ENCODE measurements at places on chromosomes 2 and 18.

GRCh38 chr2:82428251-82428650 is 2030.8 kb downstream of the SUCLG1 start:
- DNase-seq = no peak

DNA sequence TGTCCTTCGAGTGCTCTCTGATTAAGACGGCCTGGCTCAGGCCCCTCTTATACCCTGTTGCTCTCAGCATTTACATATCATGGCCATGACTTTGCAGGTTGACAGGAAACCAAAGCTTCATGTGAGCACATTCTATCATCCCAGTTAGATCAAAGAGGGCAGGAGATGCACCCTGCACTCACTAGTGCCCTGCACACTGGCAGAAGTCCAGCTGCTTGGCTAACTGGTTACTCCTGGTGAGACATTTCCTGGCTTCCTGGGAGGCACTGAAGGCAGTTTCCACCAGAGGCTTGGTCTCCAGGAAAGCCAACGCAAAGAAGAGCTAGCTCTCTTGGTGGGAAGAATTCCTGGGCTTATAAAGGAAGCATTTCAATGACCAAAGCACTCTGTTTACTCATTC is 66.3 kb downstream of the LIPG start:
- DNase-seq = no peak

GRCh38 chr2:175560521-175561169 is 379.1 kb upstream of the ATP5MC3 start:
- no peak for DNase-seq

- DNase-seq = no peak
Measured at GRCh38 chr2:2827046-2827636, 496.1 kb upstream of the MYT1L start.

DNA sequence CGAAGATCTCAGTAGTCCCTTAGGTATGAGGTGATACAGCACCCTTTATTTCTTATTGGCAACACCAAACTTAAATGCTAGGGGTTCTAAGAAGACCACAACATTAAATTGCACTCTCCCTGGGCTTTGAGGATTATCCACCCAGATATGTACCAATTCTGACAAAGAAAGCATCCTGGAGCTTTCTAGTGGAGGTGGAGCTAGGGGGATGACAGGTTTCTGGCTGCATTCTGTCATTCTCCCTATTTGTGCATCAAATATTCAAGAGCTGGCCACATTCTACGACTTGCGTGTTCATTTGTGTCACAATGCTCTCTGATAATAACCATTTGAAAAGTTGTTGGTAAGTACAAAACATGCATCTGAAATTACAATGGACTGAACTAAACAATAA is 111.1 kb downstream of the CDH2 start:
- no peak for DNase-seq

DNA sequence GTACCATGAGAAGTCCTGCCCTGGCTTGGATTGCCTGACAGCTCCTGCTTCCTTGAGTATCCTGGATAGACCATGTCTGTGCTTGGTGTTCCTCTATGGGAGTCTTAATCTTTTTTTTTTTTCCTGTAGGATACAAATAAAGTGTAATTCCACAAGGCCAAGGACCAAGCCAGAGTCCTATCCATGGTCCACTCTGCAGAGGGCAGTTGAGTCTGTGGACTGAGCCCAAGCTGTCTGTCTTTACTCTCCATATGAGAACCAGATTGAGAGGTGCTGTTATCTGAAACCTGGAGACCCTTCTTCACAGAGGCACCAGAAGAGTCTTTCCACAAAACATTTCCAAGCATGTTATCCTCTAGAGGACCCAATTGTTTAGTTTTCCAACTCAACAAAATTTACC is 1.4 kb upstream of the KIF3C start:
- no peak for DNase-seq

DNA sequence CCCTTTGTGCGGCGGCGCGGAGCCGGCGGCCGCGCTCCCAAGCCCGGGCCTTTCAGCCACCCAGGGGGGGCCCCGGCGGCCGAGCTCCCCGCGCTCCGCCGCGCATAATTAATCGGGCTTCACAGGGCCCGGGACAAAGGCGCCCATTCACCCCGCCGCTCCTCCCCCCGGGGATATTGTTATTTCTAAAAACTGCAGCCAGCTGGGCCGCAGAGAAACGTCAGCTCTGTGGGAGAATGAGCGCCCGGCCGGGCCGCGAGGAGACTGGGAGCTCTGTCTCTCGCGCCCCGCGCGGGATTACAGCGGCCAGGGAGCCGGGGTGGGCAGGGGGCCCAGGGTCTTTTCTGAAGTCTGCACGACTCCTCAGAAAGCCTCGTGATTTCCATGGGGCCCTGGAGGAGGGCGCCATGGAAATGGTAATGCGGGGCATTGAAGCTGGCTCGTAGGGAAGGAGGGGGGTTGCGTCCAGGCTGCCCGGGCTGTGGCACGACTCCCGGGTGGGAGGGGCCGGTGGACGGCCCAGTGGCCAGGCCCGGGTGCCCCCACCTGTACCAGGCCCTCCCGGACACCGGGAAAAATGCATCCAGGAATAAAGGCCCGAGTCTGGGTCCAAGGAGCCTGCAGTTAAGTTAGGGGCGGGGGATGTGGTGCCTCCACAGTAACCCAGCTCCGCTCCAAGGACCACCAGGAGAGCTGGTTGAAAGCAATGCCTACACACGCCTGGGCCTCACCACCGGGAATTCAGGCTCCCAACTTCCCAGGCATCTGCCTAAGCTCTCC is 125.3 kb downstream of the ZFP36L2 start:
- no peak for DNase-seq

DNA sequence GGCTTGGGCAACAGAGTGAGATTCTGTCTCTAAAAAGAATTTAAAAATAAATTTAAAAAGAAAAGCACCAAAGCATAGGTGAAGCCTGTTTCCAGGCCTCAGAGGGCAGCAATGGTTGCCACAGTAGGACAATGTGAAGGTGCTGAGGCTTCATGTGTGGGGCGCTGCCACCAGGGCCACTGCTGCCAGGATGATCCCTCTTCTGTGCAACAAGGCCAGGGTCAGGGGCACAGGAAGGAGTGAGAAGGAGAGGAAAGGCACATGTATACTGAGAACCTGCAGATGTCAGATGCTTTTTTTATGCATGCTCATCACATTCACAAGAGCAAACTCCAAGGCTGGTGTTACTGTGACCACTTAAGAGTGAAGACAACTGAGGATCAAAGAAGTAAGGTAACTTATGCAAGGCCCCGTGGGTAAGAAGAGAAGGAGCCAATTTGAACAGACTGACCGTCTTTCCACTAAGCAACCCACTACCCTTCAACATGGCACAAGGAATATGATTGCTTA is 79.7 kb upstream of the ACKR3 start:
- no peak for DNase-seq

DNA sequence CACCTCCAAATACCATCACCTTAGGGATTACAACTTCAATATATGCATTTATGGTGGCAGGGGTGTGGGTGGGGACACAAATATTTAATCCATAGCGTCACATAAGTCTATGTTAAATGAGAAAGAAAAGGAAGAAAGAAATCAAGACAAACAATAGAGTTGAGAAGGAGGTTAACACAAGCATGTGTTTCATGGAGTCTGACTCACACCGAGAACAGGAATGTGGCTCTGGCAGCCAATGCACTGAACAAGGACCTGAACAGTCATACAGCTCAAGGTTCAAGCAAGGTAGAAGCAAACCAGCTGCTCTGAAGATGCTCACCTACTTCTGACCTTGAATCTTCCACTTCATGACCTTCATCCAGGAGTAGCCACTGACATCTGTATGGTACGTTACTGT is 36.2 kb upstream of the LPIN1 start:
- DNase-seq = no peak

GRCh38 chr2:26723991-26724750 is 31.6 kb downstream of the KCNK3 start:
- no peak for DNase-seq

GRCh38 chr18:79644666-79645057 is 34.9 kb upstream of the CTDP1 start:
- DNase-seq = no peak

DNA sequence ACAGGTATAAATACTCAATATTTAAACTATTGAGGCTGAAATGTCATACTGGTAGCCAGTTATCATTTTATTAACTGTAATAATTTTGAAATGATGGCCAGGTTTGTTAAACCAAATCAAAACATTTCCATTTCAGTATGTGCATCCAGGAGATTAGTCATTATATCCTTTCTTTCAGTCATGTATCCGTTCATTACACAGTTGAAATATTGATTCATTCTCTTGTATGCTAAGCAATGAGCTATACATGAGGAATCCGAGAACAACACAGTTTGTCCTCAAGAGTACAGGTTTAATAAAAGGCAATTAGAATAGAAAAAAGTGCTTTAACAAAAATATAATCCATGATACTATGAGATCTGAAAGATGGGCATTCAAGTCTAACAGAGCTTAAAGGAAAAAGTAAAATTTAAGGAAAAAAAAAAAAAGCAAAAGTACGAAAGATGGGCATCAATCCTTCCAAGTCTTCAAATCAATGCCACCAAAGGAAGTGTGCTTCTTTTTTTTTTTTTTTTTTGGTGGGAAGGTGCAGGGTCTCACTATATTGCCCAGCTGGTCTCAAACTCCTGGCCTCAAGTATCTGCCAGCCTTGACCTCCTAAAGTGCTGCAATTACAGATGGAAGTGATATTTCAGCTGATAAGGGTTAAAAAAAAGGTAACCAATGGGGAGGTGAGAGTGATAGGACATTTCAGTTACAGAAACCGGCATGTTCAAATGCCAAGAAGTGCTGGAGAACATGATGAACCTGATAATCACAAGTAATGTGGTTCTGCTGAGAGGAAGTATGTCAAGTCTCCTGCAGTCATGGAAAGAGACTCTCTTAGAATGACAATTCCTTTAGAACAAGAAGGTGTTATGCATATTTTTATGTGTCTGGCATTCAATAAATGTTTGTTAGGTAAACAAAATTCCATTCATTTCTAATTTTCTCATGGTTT is 35.8 kb downstream of the PUM2 start:
- DNase-seq = no peak

GRCh38 chr18:75871596-75871995 is 444.1 kb upstream of the SMIM21 start:
- DNase-seq = no peak

GRCh38 chr2:114108824-114109416 is 219.0 kb downstream of the ACTR3 start:
- no peak for DNase-seq

DNA sequence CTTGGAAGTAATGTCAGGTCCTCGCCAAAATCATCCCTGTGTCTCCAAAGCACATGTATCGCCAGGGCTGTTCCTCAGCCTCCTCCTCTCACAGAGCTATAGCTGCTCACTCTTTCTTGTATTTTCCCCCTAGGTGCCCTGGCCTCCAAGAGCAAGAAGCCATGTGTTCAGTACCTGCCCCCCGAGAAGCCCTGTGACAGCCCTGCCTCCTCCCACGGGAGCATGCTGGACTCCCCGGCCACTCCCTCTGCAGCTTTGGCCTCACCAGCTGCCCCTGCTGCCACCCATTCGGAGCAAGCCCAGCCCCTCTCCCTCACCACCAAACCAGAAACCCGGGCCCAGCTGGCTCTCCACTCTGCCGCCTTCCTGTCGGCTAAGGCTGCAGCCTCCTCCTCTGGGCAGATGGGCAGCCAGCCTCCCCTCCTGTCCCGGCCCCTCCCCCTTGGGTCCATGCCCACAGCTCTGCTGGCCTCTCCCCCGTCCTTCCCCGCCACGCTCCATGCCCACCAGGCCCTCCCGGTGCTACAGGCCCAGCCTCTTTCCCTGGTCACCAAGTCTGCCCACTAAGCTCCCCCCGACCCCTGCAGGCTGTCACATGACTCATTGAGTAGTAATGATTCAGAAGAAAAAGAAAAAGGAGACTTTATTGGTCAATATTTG is 18.8 kb downstream of the TGOLN2 start:
- no peak for DNase-seq

- no peak for DNase-seq
Measured at GRCh38 chr18:27540111-27540510, 355.0 kb upstream of the CHST9 start.

DNA sequence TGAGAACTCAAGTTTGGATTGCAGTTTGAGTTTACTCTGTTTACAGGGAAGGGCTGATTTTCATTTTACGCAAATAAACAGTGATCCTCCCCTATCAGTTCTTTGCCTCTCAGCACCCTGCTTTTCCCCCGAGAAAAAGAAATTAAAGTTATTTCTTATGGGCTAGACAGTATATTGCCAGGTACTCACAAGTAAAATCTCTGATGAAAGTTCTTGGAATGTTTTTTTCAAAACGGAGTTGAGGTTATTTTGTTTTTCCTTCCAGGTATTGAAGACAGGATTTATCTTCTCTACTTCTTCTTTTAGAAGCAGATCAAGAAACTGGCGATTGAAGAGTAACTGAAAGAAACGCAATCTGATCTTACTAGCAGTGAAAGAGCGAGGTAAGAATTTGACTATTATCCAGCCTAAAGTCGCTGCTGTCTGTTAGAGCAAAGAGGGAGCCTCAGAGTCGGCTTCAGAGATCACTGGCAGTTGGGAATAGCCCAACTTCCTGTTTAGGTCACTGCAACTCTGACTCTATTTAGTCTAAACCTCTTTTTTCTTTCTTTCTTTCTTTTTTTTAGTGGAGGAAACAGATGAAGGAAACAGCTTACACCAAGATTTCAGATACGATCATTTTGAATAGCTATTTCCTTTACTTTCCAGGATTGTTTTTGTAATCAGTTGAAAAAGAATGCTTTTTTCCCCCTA is at the start of gene TFPI:
Gene TFPI (minus strand): TSS at position 425 of the 693 bp plus-strand sequence. CDS start 50,667 bp downstream, outside the sequence.
- DNase-seq = no peak

DNA sequence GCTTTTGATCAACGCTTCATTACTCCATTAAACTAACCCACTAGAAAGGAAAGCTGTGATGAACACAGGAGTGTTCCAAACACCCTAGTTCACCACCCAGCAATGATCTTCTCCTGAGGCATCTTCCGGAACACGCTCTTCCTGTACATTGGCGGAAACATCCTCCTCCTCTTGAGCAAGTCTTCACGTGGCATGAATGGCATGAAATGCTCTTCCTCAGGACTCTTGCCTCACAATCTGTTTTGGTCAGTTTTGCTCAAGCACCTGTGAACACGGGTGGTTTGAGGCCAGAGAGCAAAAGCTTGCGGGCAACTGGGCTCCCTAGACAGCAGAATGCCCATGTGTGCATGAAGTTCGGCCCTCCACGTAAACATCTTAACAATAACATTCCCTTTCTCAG is 734.2 kb upstream of the SALL3 start:
- DNase-seq = no peak

GRCh38 chr18:79790996-79791972 is 6.5 kb upstream of the KCNG2 start:
- no peak for DNase-seq

DNA sequence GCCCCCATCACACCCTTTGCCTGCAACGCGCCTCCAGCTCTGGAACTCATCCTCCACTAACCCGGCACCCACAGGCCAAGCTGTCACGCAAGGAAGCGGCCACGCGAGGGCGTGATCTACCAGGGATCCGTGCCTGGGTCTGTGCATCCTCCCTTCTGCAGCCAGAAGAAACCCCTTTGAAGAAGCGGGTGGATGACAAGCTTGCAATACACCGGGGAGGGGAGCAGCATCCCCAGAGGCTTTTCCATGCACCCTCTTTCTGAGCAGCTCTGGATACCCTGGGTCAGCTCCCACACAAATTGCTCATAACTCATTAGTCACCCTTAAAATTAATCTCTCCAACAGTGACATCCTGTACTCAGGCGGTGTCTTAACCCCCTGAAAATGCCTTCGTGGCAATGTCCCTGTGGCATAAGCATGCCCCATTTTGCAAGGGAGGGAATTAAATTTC is 47.6 kb downstream of the PDCL3 start:
- DNase-seq = peak; percentile 47

Measured in activated naive CD8-positive, alpha-beta T cell treated with anti-CD3 and anti-CD28 coated beads, Interleukin-2, amount 50 U/mL, for 16 hours (primary cell).